HuH-7.5 (cell line): ENCODE measurements at places on chromosomes 7 and 10.

DNA sequence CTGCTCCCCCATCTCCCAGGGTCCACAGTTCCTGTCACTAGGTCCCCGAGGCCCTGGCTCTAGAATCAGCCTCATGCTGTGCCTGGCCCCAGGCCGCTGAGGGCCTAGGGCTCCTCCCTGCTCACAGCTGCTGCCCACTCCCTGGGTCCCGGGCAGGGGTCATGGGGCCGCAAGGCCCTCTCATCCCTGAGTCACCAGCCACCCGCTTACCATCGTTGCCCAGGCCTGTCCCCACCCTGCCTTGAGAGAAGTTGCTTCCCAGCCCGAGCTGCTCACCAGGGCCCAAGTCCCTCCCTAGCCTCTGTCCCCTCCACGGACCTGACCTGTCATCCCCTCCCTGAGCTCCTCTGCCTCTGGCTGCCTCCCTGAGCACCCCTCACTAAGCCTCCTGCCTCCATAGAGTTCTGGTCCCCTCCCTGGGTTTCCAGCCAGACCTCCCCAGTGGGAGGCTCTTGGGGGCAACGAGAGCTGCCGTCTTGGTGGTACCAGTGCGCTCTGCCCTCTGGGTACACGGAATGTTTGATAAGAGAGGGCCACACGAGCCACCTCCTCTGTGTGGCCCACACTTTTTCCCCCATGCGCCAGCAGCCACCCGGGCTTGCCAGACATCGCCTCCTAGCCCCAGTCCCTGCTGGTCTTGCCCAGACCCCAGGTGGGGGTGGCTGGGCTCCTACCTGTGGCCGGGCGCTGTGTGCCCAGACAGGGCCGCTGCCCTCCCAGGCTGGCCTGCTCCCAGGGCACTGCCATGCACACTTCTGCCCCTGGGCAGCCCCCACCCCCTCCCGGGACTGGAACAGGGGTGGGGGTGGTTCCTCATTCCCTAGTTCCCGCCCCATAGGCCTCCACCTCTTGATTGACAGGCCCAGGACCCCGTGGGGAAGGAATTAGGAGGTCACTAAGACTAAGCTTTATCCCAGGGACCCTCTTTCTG lies 21.3 kb downstream of the MLXIPL start:
- DNase-seq = no peak

DNA sequence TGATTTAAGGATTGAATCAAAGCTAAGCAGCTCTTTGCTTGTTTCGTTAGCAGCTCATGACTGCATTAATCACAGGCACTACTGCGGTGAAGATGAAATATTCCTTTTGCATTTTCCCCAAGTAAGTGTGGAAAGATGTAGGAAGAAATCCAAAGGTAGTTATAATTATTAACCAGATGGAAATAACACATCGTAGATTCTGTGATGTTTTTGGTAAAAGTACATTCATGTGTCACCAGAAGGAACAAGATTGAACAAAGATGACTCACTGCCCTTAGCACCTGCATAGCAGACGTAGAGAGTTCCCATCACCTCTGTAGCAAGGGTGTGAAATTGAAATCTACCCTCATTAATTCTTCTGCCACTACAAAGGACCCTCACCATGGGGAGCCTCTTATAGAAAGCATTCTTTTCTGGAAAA lies 37.1 kb downstream of the SMURF1 start:
- DNase-seq = no peak

DNA sequence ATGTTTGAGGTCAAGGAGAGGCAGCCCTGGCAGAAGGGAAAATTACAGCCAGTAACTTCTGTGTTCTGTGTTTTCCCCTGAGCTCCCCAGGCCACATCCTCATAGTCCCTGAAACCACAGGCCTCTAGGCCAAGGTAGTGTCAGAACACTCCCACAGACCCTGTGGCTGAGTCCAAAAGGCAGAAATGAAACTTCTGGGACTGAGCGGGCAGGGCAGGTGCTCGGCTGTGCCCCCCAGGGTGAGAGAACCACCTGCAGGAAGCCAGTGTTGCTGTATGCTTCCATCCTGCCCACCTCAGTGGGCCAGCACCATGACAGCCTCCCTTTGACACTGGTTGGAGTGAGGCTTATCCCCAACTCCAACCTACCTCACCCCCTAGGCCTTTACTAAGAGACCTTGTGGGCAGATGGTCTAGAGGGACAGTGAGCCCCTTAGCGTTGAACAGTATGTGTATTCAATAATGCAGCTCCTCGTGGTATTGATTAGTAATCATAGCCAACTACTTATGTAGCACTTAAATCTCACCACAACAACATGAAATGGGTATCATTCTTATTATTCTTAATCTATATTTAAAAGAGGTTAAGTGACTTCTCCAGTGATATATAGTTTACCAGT lies 30.3 kb downstream of the PIK3CG start:
- no peak for DNase-seq

GRCh38 chr10:69869291-69869961 lies 67.7 kb downstream of the COL13A1 start:
- DNase-seq = no peak

GRCh38 chr10:99450156-99450555 lies 19.7 kb upstream of the GOT1 start:
- DNase-seq = no peak

DNA sequence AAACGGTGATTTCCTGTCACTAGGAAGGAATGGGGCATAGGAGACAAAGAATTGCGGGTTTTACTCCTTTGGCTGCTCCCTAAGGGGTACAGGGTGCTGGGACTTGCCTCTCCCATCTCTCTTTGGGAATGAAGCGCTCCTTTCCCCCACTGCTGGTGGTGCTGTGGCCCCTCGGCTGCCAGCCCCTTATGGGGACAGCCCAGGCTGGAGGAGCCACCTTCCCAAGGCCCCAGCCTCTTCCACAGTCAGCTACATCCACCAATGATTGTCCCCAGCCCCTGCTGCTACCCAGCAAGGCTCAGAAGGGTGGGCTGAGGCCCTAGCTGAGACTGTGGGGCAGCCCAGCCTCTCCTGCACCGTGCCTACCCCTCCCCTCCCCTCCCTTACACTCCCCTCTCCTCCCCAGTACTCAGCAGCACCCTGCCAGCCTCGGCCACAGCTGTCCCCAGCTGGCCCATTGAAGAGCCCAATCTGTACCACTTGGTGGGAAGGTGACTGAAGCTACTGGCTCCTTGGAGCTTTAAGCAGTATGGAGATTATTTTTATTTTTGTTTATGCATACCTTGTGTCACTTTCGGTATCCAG lies 19.0 kb downstream of the PRKAG2 start:
- no peak for DNase-seq

- no peak for DNase-seq
Observed at GRCh38 chr7:2792856-2793487, 51.1 kb downstream of the GNA12 start.

DNA sequence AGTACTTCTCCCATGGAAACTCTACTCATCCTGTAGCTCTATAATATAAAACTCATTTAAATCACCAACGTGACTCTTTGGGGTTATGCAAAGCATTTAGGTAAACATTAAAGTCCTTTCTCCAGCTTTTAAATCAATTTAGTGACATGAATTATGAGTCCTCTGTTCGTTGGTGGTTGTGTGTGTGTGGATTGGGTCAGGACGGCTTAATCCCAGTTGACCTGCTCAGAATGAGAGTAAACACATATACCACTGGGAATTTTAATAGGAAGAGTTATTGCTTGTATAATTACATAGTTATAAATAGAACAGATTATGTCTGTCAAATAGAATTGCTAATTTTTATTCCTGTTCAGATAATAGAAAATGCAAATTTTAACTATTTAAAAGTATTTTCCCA lies 30.7 kb upstream of the ADCY1 start:
- no peak for DNase-seq

DNA sequence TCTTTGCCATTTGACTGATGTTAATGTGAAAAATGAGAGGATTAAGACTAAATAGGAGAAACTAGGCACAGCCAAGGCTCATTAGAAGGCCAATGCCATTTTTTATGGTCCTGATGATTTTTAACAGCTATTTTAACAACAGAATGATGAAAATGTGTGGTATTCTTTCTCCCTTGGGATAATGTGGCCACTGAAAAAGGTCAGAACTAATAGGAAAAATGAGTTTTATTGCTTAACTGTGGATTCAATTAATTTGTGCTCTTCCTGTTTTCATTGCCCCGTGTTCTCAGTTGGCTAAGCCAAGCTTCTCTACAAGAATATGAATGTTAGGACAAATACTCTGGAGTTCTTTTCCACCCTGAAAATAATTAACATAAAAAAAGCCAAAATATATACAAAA lies 56.6 kb downstream of the BMPER start:
- DNase-seq = no peak

DNA sequence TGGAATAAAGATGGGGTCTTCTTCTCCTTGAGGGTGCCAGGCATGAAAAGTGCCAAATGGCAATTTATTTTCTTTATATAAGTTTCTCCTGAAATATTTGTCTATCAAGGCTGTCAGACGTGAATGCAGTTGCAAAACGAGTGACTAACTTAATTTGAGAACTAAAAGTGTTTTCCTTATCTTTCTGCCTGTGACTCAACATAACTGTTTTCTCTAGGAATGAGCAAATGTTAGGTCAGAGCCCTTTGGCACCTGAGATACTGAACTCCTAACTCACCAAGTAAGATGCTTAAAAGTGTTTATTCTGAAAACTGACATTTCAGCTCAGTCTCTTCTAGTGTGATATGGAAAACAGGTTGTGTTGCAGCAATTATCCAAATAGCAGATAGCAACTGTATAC lies 197.0 kb downstream of the STK31 start:
- DNase-seq = no peak

DNA sequence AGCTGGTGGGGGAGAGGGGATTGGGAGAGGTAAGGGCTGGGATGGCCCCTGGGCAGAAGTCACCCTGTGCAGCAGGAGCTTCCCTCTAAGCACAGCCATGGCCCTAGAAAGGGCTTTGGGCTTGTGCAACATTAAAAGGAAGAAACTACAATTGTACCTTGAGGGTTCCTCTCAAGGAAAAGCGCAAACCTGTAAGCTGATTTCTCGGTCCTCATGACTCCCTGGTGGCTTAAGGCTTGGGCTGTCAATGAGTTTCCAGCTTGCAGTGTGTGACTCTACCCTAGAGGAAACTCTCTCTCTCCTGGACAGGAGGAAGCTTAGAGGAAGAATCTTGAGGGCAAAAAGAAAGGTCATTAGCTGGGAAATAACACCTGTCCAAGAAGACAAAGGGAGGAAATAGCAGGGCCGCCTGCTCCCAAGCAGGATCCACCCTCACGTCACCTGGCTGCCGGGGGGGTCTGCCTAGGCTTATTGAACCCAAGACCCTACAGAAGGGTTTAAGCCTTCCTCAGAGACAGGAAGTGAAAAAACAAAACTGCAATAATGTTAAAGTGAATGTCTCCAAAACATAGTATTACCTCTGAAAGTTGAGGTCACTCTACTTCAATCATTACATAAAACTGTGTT lies 112.5 kb downstream of the WDR11 start:
- no peak for DNase-seq

DNA sequence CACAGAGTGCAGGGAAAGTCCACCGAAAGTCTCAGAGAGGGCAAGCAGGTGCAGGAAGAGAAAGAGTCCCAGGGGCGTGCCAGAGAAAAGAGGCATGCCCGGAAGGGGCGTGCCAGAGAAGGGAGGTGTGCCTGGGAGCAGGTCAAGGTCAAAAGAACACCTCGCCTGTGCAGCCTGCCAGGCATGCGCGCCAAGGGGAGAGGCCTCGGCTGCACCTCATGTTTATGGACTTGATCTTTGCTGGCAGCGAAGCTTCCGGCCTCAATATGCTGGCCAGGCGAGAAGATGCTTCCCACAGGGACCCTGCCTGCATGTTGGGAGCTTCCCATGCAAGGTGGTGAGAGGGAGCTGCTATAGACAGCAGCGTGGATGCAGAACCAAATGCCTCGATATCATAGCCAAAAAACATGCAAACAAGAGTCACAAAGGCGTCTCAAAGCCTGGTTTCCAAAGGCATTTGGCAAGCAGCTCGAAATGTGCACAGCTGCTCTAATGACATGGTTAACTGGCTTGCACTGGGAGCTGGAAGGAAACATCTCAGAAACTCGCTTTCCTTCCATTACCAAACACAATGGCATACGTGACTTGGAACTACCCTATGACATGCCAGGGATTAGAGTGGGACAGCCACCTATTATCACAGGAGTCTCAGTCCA lies 192.5 kb upstream of the PPP2R2D start:
- DNase-seq = no peak

GRCh38 chr10:75542906-75543305 lies 111.5 kb downstream of the LRMDA start:
- no peak for DNase-seq

GRCh38 chr10:58645416-58646146 lies 132.9 kb downstream of the BICC1 start:
- no peak for DNase-seq

DNA sequence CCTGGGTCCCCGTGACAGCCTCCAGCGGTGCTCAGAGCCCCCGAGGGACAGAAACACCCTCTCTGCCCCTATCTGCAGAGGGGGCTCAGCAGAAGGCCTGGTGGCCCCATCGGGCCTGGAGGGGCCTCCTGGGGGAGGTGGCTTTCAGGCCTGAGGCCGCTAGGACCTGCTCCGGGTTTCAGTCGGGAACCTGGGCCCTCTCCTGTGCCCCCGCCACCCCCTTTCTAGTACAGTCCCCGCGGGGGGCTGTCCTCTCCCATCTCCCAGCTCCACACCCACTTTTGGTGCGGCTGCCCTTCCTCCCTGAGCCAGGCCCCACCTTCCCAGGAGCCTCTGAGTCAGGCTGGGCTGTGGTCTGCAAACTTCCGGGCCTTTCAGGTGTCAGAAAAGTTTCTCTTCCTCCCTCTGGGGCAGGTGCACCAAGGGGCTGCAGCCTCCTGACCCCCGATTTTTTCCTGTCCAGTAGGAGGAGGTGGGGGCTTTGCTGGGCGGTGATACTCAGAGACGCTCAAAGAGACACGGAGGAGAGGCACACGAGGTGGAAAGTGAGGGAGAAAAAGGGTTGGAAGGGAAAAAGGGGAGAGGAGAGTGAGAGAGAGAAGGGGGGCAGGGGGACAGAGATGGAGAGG lies 692 bp downstream of the CARD11 start:
- DNase-seq = no peak

DNA sequence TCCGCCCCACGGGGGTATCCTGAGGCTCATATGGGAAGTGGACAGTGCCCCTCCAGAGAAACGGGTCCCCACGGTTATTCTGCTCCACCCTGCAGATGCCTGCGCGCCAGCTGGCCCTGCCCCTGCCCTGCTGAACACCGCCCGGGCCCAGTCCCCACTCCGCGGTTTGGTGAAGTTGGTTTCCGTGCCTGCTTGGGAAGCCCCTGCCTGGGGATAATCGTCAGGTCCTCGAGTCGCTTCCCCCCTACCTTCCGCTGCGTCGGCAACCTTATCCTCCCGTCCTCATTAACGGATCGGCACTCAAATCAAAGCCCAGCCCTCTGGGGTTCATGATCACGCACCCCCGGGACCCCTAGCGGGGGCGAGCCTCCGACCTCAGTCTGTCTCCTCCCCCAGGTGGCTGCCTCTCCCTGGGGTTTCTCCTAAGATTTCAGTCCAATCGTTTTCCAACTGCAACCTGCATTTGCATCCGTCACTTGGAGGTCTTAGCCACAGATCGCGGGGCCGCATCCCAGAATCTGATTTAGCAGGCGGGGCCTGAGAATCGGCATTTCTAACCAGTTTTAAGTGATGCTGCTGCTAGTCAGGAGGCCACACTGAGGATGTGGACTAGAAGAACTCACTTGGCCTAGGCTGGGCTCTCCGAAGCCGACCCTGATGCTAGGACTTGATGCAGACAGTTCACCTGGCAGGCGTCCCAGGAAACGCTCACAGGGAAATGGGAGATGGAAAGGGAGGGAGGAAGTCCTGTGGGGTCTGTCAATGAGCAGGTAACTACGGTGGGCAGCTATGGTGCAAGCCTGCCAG lies 27.6 kb downstream of the WDR86 start:
- DNase-seq = peak; percentile 12

- DNase-seq = no peak
Observed at GRCh38 chr7:139697056-139697455, 80.7 kb downstream of the HIPK2 start.
